ENCODE measurements at places on chromosomes 7 and 10.

DNA sequence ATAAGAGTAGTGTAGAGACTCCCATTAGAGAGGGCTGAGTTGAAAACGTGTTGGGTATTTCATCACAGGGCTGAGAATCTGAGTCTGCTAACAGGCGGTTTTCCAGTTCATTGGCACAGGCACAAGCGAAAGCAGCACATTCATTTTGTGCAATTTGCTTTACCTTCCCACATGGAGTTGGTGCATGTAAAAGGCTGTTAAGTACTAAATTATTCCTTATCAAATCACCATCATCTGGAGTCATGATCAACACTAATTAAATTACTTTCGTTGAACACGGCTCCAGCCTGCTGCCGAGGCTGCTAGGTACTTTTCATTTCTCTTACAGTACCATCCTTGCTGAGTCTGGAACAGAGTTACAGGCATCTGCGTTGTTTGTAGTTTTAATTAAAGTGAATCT is 43.8 kb downstream of the ETV1 start:
- no peak for DNase-seq

DNA sequence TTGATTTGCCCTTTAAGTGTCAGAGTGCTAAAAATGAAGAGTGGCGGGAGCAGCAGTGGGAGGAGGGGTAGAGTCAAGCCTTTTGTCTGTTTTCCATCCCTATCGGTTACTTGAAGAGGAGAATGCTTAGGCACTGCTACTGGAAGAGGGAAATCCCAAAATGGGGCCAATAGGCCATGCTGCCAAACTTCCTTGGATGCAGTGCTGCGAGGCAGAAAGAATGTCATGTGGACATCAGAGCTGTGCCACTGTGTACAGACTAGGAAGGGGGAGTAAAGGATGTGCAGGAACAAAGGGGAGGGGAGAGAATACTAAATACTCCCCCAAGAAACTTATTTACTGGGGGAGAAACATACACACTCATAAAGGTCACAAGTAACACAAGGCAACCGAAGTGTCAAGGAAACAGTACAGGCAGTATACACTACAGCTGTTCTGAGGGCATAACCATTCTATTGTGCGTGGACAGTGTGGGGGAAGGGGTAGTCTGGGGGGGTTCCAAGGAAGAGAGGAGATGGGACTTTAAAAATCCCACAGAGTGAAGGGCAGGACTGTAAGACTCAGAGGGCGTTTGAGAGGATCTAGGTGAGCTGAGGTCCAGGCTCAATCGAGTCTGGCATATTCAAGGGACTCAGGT is 228.7 kb upstream of the PLXNA4 start:
- DNase-seq = no peak

GRCh38 chr7:150954201-150954985 is 23.7 kb downstream of the KCNH2 start:
- DNase-seq = no peak

- DNase-seq = no peak
Measured at GRCh38 chr7:116021237-116021636, 9.3 kb downstream of the TFEC start.

DNA sequence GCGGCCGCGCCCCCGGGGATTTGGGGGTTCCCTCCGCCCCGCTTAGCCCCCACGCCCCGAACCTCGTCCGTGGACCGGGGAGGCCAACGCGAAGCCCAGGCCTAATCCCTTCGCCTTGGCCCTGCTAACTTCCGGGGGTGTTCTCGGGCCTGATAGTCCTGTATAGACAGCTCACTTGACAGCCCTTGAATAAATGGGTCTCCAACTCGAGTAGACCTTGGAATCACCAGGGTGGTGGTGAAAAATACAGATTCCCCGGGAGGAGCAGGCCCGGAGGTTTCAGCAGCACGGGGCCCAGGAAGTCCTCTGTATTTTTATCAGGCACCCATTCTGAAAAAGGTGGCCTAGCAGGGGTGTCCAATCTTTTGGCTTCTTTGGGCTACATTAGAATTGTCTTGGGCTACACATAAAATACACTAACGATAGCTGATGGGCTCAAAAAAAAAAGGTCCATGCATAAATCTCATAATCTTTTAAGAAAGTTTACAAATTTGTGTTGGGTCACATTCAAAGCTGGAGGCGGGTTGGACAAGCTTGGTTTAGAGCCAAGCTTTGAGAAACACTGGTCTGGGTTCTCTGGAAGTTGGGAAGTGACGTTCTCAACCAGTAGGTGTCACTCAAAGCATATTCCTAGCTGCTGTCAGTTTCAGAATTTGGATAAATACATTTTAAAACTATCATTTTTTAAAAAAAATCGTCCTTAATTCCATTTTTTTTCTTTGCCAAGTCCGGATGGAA is 221.7 kb downstream of the PHTF2 start:
- DNase-seq = peak; percentile 60

DNA sequence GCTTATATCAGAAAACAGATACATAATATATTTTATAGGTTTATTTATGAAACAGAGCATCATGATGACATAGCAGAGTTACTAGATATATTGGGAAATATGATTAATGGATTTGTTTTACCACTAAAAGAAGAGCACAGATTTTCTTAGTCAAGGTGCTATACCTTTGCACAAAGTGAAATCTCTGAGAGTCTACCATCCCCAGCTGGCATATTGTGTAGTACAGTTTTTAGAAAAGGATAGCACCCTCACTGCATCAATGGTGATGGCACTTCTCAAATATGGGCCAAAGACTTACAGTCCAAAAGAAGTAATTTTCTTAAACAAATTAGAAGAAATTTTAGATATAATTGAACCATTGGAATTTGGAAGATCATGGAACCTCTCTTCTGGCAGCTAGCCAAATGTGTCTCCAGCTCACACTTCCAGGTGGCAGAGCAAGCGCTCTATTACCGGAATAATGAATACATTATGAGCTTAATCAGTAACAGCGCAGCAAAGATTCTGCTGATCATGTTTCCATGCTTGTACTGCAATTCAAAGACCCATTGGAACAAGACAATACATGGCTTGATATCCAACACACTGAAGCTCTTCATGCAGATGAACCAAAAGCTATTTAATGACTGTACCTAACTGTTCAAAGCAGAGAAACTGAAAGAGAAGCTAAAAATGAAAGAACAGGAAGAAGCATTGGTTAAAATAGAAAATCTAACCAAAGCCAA is 21.9 kb upstream of the CREB3L2 start:
- no peak for DNase-seq

GRCh38 chr10:89887406-89887805 is 186.0 kb downstream of the KIF20B start:
- DNase-seq = no peak

DNA sequence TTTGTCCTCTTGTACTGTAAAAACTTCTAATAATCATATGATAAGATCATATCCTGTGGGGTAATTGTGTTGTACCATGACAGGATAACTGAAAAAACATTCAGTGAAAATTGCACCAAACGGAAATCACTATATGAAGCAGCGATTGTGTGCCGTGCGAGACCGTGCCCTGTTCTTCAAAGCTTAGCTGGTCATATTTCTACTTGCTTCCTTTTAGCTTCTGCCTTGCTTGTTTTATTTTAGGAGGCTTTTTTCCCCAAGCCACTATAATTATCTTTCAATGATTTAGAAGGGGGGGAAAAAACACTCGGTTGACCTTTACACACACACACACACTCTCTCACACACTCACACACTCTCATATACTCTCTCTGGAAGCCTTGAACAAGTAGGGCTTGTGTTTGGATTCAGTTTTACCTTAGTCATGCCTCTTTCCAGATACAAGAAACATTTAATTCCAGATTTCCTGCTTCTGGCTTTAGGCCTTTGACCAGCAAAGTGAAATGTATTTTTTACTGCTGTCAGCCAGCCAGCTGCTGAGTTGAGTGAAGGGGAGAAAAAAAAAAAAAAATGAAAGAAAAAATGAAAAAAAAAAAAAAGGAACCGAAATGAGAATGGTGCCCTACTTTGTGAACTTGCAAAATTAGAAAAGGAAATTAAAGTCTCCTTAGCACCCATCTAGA is 181.4 kb downstream of the ARID5B start:
- DNase-seq = peak; percentile 71

DNA sequence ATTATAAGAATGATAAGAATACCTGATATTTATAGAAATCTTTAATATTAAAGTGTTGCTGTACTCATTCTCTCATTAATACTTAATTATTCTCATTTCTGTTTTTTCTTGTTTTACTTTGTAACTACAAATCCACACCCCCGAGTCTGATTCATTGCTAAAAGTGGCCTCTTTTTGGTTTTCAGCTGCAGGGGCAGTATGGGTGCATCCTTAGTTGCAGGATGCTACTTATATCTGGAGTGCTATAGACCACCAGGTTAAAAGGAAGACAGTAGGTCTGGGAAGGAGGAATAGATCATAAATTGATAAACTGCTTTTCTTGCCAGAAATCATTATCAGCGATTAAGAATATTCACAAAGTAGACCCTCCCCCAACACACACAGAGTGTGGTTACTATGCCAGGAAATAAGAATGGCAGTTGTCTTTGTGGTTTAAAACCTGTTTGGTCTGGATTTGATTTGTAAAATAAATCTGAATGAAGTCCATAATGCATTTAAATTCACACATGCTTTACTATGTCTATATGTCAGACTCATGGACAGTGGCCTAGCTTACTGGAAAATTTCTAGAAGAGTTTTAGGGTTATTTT is 96.5 kb downstream of the NRF1 start:
- no peak for DNase-seq

DNA sequence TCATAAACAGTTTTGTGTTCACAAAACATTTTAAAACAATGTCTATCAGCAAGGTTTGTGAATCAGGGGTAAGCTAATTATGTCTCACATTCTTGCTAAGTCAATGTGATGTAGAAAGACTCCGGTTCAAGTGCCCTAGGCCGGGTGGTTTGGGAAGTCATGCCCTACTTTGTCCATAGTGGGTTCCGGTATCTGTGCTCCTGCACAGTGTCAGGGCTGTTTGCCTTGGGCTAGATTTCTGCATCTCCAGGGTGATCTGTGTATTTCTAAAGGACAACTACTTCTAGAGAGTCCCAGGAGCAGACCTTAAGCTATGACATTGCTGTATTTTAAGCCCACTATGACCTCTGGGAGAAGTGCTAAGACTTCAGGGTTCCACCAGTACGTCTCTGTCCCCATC is 504.1 kb downstream of the PLXNA4 start:
- DNase-seq = no peak

Data from CD4-positive, alpha-beta T cell treated with Interleukin-10 for 1 hour (primary cell).